ENCODE measurements at places on chromosomes 3 and 15. TPM values are rescaled to one million over a fixed set of nuclear protein-coding genes. Genes with fewer than 3 reads are reported as not detected.

DNA sequence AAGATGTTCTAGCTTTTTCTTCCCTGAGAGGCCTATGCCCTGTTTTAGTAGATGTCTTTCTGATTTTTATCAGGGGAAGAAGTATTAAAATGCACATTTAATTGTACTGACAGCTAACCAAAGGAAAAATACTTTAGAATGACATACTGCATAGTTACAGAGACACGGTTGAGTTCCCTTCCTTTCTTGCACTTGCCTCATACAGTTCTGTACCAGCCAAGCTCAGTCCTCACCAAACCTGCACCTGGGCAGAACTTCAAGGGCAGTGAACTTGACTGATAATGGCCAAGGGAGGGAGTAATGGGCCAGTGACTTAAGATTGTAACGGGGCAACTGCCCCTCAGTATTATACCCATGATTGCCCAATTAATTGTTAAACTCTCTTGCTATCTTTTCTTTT, 34.1 kb upstream of the RASGRP1 start:
- DNase-seq = no peak

DNA sequence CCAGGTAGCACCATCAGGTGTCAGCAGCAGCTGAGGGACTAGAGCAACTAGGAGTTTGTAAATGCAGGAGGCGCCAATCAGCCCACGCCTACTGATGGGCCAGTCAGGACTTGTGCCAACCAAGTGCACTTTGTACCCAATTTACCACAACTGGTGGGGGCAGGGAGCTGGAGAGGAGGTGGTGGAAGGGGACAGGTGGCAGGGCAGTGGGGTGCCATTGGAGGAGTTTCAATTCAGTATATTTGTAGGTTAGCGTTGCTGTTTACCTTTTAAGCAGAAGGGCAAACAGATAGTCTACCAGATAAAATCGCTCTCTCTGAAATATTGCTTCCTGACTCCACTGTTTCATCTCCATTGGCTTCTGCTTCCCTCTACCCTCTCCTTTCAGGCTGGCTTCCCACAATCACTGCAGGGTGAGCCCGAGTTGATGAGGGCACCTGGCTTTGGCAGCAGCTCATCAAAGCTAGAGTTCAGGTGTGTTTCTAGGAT, 75.7 kb downstream of the TRIM69 start:
- DNase-seq = no peak

DNA sequence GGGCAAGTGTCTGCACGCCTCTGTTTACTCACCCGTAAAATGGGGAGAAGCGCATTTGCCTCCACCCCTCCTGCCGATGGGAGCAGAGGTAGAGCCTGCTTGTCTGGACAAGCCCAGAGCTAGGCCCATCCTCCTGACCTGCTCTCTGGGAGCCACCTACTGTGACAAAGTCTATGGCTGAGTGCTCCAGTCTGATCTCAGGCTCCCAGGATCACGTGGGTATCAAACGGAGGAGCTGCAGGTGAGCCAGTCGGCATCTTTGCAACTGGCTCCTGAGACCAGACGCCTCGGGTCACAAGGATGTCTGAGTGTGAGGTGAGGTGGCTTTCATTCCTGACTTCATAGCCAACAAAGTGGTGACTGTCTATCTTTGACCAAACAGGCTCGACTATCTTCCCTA, 2.1 kb upstream of the ALDH1A3 start:
- no peak for DNase-seq

GRCh38 chr3:111159391-111159790, 87.8 kb downstream of the NECTIN3 start:
- no peak for DNase-seq

DNA sequence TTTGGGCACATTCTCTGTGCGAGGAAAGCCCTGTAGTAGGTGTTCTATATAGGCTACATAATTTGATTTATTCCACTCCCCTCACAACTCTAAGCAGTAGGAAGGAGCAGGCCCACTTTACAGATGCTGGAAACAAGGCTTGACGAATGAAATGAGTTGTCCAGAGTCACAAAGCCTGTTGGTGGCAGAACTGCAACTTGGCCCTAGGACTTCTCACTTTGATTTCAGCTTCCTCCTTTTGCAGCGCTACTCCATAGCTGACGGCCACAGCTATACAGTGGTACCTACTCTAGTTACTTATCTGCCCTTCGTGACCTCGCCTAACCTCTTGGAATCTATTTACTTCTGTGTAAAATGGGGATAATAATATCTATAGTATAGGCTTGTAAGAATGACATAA, 2.5 kb upstream of the IRAK2 start:
- no peak for DNase-seq

- no peak for DNase-seq
Measured at GRCh38 chr3:176994891-176995781, 202.1 kb downstream of the TBL1XR1 start.

GRCh38 chr3:116886202-116886893, 176.8 kb downstream of the TUSC7 start:
- DNase-seq = no peak

- DNase-seq = no peak
Measured at GRCh38 chr3:157268026-157268425, 108.1 kb upstream of the CCNL1 start.

DNA sequence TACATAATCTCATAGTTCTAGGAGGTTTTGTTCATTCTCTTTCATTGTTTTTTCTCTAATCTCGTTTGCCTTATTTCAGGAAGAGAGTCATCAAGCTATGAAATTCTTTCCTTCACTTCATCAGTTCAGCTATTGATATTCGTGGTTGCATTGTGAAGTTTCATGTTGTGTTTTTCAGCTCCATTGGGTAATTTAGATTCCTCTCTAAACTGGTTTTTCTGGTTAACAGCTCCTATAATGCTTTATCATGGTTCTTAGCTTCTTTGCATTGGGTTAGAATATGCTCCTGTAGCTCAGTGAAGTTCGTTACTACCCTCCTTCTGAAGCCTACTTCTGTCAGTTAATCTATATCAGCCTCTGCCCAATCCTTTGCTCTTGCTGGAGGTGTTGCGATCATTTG, 69.4 kb upstream of the CD96 start:
- no peak for DNase-seq

DNA sequence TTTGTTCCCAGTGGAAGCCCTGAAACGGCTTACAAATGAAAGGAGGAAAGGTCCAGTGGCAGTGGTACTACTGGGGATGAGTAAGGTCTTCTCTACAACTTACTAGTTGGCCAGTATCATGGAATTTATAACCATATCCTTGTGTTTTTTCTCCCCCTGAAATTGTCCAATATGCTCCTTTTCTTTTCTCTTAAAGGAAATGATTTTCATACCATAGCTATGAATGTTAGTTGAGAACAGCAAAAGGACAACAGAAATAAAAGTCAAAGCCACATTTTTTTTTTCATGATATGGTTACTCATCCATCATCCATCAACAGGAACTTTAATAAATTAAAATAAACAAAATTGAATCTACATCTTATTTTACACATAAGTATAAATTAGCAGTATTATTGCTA, 450.4 kb downstream of the MFSD1 start:
- DNase-seq = peak; percentile 63

- DNase-seq = no peak
Measured at GRCh38 chr3:128311441-128311844, 155.2 kb downstream of the DNAJB8 start.

DNA sequence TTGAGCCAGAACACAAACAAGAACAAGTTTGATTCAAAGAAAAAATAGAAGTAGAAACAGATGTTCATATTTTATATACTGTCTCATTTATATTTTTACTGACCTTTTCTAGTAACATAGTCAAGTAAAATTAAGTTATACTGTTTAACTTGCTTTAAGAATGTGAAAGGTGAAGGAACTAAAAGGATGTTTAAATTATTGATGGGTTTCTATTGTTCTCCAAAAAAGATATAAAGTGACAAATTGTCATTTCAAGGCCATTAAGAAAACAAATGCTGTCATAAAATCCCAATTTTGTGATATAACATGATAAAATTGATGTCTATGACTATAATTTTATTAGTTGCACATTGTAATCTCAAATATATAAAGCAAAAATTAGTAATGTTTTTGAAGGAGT, 7.3 kb downstream of the GPR149 start:
- DNase-seq = no peak

- DNase-seq = no peak
Measured at GRCh38 chr15:57015897-57016296, 97.5 kb downstream of the TCF12 start.

- DNase-seq = no peak
Measured at GRCh38 chr3:126134219-126134975, 46.0 kb downstream of the ALDH1L1 start.

DNA sequence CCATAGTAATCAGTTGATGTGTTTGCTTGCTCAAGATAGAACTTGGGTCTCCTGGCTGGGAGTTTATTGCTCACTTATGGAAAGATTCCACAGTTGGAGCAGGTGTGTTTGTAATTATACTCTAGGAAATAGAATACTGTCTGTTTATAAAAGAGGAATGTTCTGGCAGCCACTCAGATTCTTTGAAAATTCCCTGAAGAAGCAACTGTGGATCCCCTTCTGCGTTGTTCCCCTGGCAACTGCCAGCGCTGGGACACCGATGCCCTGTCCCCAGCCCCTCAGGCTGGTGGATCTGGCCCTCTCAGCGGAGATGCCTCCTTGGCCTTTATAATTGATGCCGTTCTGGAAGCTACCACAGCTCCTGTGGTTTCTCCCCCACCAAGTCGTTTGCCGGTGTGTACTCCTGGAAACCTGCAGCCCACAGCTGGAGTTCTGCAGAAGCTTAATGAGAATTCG, 225.9 kb downstream of the ITPR1 start:
- no peak for DNase-seq

DNA sequence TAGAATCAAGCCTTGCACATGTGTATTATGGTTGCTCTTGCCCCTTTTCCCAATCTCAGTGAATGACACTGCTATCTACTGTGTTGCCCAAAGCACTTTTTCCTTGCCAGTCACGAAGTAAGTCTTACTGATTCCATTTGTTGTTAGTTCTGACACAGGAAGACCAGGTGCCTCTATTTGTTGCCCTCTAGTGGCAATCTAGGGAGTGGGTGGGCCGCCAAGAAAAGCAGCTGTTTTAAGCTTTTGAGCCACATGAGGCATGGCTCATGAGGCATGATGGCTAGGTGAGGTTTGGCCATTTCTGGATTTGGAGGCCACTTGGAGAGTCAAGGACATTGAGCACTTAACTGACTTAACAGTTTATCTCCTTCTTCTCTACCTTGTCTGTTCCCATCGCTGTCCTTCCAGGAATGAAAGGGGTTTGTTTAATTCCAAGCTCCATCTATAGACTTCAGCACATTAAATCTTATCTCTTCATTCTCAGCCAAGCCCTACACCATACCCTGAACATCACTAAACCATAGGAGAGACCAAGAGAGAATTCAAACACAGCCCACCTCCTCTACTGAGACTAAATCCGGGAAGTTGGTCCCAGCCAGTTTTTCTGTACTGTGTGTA, 103.1 kb downstream of the HCN4 start:
- DNase-seq = no peak

- DNase-seq = no peak
Measured at GRCh38 chr3:127252446-127252845, 35.4 kb downstream of the PRR20G start.

DNA sequence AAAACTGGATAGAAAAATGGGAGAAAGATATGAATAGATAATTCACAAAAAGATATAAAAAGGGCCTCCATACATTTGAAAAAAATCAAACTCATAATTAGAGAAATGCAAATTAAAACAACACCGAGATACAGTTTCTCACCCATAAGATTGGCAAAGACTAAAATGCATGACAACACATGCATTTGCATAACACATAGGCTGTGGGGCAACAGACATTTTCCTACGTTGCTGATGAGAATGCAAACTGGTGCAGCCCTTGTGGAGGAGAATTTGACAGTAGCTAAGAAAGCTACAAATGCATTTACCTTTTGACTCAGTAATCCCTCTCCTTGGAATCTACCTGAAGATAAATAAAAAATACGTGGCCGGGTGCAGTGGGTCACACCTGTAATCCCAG, 11.4 kb upstream of the CAND2 start:
- no peak for DNase-seq

- no peak for DNase-seq
Measured at GRCh38 chr3:195511136-195511535, 32.0 kb downstream of the PPP1R2 start.

DNA sequence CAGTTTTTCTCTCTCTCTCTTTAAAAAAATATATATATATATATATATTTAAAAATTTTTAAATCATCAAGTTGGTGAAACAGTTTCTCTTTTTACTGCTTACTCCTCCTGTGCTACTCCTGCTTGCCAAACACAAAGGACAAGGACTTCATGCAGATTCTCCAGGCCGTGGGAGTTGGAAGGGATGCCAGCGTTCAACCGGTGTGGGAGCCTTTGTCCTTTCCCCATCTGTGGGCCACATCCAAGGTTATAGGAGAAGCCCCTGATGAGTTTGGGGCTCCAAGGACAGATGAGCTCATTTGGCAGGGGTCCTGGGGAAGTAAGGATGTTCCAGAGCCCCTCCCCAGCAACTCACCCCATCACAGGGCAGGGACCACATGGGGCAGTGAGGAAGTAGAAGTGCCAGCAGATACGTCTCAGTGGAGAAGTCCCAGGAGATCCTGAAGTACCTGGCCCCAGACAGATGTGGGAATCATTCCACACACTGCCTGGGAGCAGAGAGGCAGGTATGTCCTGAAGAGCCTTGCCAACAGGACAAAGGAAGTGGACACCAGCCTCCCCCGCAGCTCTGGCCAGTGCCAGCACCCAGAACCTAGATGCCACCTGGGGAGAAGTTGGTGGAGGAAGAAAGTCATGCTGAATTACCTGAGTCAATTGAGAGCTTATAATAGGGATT, 36.6 kb downstream of the CCK start:
- no peak for DNase-seq

- DNase-seq = peak; percentile 17
Measured at GRCh38 chr3:10160346-10160745, 4.4 kb upstream of the IRAK2 start.

GRCh38 chr15:80967451-80967850, 22.2 kb downstream of the MESD start:
- no peak for DNase-seq

- no peak for DNase-seq
Measured at GRCh38 chr3:127812151-127812550, 10.2 kb downstream of the MGLL start.

The TBC1D23 gene
- 46.7 TPM for polyA plus RNA-seq

The GATA2 gene
- 13.4 TPM for polyA plus RNA-seq

The ARGFX gene
- polyA plus RNA-seq = not detected

The VGLL3 gene
- polyA plus RNA-seq = 98.8 TPM

The CEP152 gene
- 0.77 TPM for polyA plus RNA-seq

The GSK3B gene
- 36.1 TPM for polyA plus RNA-seq

The IQCF5 gene
- polyA plus RNA-seq = not detected

The HHLA2 gene
- polyA plus RNA-seq = not detected

The STRIT1 gene
- not detected for polyA plus RNA-seq

Measured in BJ (cell line).